Stimulated activated CD4-positive, alpha-beta T cell treated with anti-CD3 and anti-CD28 coated beads, Interleukin-1b, Interleukin-23, amount 100 ng/mL, for 48 hours (primary cell): ENCODE measurements at places on chromosomes 5 and 9.

DNA sequence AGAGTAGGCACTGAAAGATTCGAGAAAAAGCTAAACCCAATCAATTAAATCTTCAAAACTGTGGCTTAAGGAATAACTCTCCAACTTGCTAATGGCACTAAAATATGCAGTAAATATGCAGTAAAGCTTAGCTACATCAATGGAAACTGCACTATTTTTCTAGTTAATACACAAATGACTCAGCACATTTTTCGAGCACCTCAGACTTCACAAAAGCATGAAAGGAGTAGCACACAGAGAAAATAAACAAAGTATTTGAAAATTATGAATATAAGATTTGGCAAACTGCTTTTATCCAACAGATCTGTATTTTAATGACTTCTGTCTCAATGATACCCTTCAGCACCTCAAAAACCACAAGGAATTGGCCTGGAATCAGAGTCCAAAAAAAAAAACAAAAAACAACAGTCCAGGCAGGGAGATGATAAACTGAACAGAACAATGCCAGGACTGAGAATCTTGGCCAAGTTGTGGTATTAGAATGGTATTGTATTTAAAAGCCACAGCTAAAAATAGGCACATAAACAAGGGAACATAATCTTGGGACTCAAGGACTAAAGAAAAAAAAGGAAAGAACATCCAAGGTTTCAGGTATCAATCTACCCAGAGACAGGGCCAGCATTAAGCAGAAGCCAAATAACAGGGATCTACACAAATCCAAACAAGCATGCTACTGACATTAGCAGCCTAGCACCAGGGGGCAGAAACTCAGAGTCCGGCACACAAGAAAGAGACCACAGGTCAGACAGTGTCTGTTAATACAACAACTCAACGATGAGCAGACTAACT, 21.4 kb downstream of the TMEM245 start:
- DNase-seq, result no peak

- no peak for DNase-seq
Measured at GRCh38 chr5:1414311-1415058, 30.8 kb downstream of the SLC6A3 start.

DNA sequence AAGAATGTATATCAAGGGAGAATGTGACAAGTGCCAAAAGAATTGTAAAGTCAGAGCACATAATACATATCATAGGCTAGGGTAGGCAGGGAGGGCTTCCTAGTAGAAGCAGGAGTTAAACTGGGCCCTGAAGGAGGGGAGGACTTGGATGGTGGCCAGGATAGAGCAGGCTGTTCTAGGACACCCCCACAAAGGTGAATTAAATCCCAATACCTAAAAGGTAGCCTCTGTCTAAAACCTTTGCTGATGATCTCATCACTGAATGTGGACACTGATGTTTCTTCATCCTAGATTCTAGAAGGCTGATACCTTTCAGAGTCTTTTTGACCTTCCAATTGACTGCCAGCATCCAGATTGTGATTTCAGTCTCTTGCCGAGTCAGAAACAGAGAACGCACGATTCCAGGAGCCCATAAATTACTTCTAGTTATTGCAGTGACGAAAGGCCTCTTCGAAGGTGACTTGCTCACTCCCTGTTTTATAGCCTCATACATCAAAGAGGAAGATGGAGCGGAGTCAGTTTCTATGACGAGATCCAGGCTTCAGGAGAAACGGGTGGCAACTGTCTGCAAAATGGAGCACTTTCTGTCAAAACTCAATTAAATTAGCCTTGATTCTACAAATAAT, 43.2 kb downstream of the KIF4B start:
- no peak for DNase-seq

DNA sequence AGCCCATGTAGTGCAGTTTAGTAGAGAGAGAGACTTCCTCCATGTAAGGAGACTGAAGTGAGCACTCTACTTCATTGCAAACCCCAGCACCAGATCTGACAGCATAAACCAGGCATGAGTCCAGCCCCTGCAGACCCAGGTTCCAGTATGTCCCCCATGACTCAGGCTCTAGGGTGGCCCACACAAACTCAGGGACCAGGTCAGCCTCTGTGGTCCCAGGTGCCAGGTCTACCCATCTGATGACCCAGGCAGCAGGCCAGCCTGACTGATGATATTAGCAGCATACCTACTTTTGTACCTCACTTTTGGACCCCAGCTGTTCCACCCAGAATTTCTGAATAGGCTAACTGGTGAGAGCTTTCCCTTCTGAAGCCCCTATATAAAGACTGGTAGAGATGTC, 647.8 kb downstream of the ANXA1 start:
- DNase-seq, result no peak

GRCh38 chr9:120616966-120617935, 37.3 kb upstream of the CDK5RAP2 start:
- DNase-seq, result no peak

DNA sequence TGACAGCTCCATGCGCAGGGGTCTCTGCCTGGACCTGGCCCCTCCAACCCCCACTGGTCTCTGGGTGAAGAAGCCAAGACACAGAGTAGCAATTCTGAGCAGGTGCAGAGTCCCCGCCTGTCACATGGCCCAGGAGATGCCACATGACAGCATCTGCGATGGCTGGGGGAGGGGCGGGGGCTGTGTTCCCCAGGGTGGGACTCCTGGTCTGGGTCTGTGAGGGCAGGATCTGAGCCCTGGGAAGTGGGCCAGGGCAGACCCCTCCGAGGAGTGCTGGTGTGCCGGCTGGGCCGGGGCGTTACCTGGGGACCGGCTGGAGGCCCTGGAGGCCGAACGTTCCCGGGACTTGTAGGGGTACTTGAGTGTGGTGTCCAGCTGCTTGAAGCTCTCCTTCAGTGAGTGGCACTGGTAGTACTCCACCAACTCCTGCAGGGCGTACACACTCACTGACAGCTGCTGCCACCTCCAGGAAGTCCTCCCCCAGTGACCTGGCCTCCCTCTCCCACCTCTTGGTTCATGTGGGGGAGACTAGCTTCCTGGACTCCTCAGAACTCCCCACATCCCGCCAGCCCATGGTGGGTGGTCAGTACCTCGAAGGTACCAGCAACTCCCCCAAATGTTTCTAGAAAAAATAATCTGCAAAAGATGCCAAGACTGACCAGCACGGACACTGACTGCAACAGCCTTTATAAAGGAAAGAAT, 32.1 kb upstream of the SARDH start:
- no peak for DNase-seq

GRCh38 chr9:70829591-70830265, 291.7 kb downstream of the TRPM3 start:
- no peak for DNase-seq

- DNase-seq, result no peak
Measured at GRCh38 chr9:37290940-37291485, 131.5 kb upstream of the GRHPR start.

DNA sequence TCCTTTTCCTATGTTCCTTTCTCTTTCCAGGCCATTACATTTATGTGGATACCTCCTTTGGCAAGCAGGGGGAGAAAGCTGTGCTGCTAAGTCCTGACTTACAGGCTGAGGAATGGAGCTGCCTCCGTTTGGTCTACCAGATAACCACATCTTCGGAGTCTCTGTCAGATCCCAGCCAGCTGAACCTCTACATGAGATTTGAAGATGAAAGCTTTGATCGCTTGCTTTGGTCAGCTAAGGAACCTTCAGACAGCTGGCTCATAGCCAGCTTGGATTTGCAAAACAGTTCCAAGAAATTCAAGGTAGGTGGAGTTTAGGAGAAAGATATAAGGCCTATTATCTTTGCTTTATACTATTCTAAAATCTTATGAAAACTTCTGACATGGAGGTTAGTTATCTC, 64.5 kb downstream of the MAMDC2 start:
- no peak for DNase-seq

- DNase-seq, result peak; percentile 65
Measured at GRCh38 chr5:34022121-34022705, 14.4 kb upstream of the AMACR start.

DNA sequence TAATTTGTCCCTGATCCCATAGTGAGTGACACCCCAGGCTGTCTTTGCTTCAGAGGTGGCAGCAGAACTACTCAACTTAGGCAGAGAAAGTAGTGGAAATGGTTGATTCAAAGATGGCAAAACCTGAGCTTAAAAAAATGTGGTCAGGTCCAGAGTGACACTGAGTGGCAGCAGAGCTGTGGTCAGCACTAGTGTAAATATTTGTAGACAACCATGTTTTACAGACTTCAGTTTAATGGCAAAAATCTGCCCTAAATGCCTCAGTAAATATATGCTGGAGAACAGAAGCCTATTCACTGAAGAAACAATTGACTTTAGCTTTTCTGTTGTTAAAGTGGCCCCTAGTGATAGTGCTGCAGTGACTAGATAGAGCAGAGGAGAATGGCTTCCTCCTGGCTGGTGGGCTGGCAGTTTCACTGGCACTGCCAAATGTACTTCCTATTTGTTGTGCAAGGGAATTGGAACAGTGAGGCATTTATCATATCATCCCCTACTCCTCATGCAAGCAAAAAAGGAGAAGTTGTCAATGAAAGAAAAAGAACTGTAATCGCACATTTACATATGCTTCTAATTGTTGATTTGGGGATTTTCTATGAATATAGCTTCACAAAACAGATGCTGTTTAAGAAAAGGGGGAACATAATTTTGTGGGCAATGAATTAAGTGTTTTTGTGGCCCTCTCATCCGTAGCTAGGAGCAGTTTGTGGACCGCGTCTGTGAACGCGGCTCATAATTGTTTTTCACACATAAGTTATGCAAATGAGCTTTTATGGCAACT, 12.0 kb downstream of the PBX3 start:
- DNase-seq, result no peak

GRCh38 chr9:136019041-136019680, 58.0 kb upstream of the UBAC1 start:
- no peak for DNase-seq

GRCh38 chr5:45279109-45279508, 417.1 kb downstream of the HCN1 start:
- DNase-seq, result no peak

DNA sequence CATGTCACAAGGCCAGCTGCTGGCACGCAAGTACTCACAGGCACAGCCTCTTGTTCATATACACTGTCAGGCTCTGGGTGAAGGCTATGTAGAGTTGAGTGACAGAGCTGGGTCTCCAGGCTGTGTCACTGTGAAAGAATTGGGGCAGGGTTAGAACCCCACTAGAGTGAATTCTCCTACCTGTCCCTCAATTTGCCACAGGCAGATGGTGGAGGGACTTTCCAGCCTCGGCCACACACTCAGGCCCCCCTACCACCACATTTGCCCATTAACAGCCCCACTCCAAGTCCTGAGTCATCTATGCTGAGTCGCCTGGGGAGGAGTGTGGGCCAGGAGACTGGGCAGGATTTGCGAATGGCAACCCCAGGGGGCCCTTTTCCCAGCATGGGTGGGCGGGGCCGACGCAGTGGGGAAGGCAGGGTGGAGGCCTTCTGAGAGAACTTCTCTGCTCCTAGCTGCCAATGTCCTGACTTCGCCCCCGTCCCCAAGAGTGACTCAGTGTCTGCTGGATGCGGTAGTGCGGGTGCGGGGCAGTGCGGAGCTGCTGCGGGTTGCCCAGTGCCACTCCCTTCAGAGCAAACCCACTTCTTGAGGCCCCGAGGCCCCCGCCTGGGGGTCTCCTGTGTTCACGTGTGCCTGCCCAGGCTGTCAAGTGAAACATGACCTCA, 50.3 kb upstream of the PSD2 start:
- peak; percentile 37 for DNase-seq

DNA sequence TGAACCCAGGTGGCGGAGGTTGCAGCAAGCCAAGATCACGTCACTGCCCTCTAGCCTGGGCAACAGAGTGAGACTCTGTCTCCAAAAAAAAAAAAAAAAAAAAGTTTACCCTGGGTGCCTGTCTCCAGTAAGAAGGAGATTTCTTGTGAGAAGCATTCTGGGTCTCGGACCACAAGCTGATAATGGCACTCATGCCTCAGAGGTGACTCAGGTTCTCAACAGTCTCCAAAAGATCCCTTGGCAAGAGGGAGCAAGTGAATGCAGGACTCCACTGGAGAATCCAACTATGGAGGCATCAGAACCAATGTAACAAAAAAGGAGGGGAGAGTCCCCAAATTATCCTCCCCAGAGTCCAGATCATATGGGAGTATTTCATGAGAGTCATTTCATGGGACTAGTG, 106.0 kb upstream of the LRRTM2 start:
- DNase-seq, result no peak

- no peak for DNase-seq
Measured at GRCh38 chr9:130111786-130112537, 58.3 kb downstream of the GPR107 start.

DNA sequence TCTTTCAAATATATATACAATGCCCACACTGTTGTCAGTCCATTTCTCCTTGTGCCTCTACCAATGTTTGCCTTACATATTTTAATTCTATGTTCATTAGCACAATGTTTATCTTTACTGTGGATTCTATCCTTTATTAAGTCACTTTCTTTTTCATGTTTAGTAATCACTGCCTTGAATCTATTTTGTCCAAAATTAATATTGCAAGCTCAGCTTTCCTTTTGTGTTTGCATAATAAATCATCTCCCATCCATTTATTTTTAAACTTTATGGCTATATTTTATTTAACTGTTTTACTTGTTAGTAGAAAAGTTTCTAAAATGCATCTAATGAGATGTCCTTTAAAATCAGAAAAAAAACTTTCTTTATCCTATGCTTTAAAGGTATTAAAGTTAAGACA, 126.8 kb upstream of the ACOT12 start:
- no peak for DNase-seq

- no peak for DNase-seq
Measured at GRCh38 chr9:91541734-91542133, 118.1 kb upstream of the NFIL3 start.

DNA sequence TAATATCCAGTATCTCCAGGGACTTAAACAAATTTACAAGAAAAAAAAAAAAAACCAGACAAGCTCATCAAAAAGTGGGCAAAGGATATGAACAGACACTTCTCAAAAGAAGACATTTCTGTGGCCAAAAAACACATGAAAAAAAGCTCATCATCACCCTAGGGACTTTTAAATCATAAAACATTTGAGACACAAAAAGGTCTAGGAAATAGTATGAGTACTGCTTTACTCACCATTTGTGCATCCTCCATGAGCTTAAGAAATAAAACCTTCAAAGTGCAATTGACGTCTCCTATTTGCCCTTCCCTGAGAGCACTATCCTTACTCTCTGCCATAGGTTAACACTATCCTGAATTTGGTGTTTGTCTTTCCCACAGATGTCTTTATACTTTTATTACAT, 193.7 kb upstream of the NREP start:
- DNase-seq, result no peak

DNA sequence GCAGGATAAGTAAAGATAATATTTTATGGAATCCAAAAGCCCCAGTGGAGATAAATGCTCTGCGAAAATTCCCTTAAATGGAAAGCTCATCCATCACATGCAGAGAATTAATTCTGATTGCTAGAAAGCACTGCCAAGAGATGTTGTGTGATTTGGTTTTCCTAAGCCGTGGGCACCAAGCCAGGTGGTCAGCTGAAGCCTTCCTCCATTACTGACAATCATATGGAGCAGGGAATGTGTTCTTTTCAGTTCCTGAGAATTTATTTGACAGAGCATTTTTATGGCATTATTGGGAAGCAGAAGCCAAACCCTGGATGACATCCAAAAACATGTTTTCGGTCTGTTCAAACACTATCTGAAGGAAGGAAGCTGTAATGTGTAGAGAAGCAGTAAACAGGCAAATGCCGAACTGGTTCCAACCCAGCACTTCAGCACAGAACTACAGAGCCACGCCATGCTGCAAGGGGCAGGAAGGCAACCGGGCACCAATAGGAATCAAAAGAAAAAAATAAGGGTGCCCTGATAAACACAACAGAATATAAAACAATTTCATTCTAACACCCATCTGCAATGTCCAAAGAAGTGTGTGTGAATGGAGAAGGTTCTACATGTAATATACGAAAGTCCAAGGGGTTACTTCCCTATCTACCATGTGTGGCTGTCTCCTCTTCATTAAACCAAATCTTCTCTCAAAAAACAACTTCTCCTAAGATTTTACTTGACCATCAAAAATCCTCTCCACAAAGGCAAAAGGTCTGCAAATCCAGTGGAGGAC, 12.3 kb downstream of the ARSB start:
- no peak for DNase-seq
